CD4-positive, alpha-beta T cell treated with Interleukin-17A for 4 hours (primary cell): ENCODE measurements at places on chromosomes 2 and 18.

GRCh38 chr18:60978338-60978737 is 354.9 kb upstream of the CDH20 start:
- DNase-seq: no peak

DNA sequence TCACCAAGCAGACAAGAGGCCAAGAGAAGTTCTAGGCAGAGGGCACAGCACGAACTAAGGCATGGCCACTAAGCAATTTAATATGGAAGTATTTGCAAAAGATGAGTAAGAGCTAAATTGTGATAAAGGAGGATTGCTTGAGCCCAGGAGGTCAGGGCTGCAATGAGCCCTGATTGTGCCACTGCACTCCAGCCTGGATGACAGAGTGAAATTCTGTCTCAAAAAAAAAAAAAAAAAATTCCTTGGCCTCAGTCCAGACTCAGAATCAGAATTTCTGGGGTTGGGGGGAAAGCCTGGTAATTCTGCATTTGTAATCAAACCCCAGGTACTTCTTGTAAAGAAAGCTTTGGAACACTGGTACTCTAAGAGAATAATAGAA is 46.8 kb upstream of the RTN4 start:
- no peak for DNase-seq

DNA sequence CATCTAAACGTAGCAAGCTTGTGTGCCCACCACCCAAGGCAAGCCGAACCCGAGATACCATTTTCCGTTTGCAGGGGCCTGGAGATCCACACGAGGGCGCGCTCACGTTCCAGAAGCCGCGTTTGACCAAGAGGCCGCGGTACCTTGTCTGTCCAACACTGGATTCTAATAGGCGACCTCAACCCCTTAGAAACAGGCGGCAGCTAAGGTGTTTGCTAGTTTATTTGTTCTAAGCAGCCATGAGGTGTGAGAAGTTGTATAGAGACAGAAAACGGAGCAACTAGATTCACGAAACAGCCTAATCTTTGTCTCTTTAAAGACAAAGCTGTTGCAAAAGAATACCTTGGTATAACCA is 4.2 kb downstream of the HOXD11 start:
- no peak for DNase-seq

DNA sequence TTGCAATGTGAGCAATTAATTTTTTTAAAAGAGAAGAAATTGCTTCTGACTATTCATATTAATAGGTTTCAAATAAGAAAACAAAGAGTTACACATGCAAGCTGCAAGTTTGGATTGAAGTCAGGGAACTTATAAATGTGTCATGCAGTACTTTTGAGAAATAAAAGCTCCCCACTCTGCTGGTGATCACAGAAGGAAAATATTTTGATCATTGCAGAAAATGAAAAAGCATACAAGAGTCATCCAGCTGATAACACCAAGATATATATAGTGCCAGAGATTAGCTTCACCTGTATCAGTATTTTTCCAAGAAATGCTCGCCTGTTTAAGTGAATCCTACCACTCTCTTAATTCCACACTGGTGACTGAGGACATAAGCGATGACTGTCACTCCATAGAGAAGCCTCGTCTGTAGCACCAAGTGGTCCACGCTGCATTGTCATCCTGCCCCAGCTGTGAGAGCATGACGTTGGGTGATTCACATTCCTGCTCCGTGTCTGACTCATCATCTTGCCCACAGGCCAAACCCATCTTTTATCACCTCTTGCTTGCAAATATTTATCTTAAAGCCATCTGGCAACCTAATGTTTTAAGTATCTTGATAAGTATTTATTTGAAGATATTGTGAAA is 178.0 kb downstream of the ASXL3 start:
- DNase-seq: no peak

- DNase-seq: no peak
These were observed 178.8 kb downstream of the ANAPC1 start for GRCh38 chr2:111705239-111705638.

- DNase-seq: no peak
These were observed 19.4 kb upstream of the ZSWIM2 start for GRCh38 chr2:186868344-186868743.

DNA sequence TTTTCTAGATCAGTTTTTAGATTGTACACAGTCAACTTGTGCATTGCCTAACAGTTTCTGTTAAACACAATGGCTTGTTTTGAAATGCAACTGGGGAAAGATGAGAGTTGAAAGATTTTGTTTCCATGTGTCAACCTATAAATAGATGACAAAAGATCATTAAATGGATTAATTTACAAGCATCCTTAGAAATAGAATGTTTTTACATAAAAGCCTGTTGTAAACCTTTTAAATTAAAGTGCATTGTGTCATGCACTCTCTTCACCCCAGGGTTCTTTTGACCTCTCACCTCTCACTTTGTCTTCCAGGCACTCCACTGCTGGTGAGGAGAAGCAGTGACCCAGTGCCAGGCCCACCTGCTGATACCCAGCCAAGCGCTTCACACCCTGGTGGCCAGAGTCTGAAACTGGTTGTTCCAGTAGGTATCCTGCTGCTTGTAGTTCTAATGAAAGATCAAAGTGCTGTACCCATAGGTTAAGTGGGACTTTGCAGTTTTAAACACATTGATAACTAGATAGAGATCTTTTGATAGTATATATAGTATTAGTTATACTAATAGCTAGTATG is 502.1 kb downstream of the PARD3B start:
- no peak for DNase-seq

DNA sequence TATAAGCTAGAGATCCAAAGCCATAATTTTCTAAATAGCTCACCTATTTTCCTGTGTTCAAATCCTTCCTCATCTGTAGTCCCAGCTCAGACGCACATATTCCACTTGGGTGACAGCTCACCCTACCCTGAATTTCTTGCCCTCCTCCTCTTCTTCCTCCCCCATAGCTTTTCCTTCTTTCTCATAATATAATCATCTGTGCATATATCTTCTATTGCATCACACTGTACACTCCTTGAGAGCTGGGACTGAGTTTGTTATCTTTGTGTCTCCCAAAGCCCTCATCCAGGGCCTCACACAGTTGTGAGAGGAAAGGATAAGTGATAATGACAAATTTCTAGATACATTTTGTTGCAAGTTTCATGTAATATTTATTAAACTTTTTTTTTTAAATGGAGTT is 55.9 kb upstream of the RTN4 start:
- no peak for DNase-seq

DNA sequence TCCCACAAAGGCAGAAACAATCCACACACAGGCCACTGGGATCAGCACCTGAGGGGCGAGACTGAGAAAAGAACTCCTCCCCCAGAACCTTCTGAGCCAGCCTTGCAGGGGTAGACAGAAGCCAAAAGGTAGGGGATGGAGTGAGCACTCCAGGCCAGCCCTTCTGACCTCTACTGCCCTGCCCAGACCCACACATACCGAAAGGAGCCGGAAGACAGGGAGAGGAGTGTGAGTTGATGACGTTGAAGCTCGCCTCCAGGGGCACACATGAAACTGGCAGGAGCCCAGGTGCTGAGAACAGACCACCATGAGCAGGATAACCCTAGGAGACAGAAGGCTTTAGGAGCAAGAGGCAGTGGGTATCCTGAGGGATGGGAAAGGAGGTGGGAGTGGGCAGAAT is 1.8 kb downstream of the SLC23A3 start:
- no peak for DNase-seq

- DNase-seq: no peak
These were observed 102.9 kb downstream of the TGFA start for GRCh38 chr2:70450641-70451250.

GRCh38 chr2:153917570-153917969 is 45.8 kb downstream of the GALNT13 start:
- DNase-seq: no peak

DNA sequence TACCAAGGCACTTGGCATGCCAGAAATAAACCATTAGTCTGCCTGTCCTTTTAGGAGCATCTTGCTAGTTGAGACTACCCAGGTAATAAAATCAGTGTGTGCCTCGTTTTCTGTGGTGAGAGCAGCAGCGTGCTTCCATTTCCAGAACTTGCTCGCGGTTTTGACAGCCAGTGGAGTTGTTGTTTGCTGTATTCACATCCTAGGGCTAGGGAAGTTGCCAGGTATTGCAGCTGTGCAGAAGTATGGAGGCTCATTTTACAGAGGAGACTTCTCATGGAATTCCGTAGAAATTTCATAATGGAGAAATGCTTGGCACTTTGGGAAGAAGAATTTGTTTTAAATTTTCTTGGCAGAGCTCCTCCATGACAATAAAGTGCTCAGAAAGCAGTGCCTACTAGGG is 1355.1 kb upstream of the ZEB2 start:
- no peak for DNase-seq

DNA sequence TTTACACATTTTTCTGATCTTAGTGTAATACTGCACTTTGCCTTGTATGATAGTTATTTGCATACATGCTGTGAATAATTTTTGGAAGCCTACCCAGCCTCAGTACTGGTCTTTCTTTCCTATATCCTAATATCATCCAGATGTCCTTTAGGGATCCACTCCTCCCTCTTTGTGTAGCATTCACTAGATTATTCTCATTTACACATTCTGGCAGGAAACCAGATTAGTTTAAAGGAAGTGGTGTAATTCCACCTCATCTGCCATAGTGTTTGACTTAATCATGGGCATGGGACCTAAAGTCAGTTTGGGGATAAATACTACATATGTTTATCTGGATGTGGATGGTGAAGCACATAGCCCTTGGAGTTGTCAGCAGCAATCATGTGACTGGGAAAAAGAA is 444.9 kb upstream of the MAP2 start:
- no peak for DNase-seq

GRCh38 chr2:97970293-97971060 is 25.3 kb downstream of the TMEM131 start:
- DNase-seq: no peak

- DNase-seq: peak; percentile 37
These were observed 833 bp downstream of the EPB41L5 start for GRCh38 chr2:120013597-120014223.

GRCh38 chr2:68829749-68830148 is 41.4 kb downstream of the BMP10 start:
- no peak for DNase-seq

GRCh38 chr2:220932041-220932440 is 640.1 kb downstream of the EPHA4 start:
- DNase-seq: no peak

DNA sequence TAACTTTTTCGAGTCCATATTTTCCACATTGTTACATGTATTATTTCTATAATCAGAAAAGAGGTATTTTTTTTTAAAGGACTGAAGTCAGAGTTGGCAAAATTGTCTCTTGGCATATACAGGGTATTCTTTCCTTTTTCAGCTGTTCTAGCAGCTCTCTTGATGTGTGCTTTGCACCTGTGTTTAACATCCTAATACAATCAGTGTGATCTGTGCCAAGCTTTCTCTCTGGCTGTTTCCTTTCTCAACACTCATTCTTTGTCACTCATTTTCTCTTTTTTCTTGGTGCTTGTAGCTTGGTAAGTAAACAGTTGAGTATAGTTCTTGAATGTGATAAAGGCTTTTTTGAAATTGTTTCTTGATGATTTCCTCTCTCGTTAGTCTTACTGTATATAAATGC is 9.2 kb downstream of the RNMT start:
- DNase-seq: no peak

DNA sequence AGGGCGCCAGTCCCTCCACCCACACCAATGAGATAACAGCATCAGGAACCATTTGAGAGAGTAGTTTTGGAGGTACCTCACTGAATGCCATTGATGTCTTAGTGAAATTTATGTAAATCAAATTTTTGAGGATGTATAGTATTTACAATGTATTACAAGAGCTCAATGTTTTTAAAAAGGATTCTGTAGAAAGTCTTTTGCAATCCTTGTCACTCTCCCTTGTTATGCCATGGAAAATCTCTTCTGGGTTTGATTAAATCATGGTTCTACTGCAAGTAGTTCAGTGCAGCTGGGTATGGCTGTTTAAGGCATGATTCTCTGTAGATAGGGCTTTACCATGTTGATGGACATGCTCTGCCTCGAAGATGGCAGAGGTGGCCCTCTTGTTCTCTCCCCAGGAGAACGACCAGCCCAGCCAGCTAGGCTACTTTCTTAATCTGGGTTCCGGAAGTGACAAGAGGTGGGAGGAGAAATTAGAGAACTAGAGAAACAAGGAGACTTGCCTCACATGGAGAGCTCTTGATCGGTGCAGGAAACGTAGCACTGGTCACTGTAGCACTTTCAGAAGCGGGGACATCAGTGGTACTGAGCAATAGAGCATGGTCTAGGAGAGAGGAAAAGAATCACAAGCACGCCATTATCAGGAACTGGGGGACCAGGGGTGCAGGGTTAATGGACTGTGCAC is 202.7 kb downstream of the CLIP4 start:
- no peak for DNase-seq

DNA sequence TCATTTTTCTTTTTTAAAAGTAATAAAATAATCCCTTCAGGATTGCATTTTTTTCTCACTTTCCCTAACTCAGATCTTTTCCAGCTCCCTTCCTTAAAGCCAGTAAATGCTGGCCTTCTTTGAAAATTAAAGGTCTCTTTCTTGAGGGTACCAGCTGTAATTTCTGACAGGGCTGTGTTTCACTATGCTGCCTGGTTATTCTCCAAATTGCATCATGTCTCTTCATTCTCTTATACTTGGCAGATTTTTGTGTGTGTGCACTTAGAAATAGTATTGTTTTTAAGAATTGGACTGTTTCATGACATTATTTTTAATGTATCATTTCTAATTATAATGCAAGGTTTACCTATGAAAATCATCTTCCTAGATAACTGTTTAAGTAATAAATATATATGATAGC is 72.0 kb upstream of the EPB41L5 start:
- DNase-seq: no peak

DNA sequence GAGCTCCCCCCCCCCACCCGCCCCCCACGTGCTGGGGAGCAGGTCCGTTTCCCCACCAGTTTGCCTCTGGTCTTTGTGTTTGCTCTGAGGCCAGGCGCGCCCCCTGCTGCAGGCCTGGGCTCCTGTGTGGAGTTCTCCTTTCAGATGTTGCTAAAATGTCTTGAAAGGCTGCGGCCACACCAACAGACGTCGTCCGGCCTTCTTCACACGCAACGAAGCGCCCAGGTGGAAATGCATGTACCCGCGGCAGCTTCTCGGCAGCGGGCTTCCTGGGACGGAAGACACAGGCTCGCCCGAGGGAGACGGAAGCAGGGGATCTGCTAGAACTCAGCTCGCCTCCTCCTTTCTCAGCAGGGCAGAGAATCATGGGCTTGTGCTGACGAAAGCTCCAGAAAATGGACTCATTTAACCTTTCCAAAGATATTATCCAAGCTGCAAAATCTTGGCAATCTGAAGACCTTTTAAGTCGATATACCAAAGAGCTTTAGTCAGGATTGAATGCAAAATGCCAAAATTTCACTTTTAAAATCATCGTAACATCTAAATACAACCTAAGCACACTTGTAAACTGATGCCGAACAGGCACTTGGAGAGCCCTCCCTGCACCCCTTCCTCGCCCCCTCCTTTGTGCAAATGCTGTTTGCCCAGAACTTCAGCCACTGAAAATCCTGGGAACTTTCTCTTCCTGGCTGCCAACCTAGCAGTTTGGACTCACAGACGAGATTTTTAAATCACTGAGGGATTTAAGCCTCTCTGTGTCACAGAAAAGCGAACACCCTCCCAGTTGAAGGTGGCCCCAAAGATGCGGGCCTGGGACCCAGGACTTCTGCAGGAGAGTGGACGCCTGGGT is 125.5 kb upstream of the ZNF516 start:
- peak; percentile 42 for DNase-seq

- no peak for DNase-seq
These were observed 36.9 kb downstream of the SCN1A start for GRCh38 chr2:166090908-166091307.
